ENCODE measurements at places on chromosomes 3 and 15.

- no peak for DNase-seq
Observed at GRCh38 chr3:116188231-116188785, 257.0 kb downstream of the LSAMP start.

DNA sequence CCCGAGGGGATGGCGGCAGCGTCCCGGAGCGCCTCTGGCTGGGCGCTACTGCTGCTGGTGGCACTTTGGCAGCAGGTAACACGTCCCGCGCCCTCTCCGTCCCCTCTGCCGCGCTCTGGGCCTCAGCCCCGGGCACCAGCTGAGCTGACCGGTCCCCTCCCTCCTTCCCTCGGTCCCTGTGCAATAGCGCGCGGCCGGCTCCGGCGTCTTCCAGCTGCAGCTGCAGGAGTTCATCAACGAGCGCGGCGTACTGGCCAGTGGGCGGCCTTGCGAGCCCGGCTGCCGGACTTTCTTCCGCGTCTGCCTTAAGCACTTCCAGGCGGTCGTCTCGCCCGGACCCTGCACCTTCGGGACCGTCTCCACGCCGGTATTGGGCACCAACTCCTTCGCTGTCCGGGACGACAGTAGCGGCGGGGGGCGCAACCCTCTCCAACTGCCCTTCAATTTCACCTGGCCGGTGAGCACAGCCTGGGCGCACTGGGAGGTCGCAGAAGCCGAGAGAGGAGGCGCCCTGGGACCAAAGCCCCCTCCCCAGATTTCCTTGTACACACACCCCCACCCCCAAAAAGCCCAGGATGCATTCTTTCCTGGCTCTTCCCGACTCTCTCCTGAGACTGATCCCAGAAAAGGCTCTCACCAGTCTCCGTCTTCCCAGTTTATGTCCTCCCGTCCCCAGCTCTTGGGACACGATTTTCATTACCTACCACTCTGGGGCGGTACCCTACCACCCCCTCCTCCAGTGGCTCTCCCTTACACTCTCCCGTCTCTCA is 705 bp downstream of the DLL4 start:
- DNase-seq = no peak

GRCh38 chr3:164419220-164419619 is 659.1 kb downstream of the SI start:
- no peak for DNase-seq

DNA sequence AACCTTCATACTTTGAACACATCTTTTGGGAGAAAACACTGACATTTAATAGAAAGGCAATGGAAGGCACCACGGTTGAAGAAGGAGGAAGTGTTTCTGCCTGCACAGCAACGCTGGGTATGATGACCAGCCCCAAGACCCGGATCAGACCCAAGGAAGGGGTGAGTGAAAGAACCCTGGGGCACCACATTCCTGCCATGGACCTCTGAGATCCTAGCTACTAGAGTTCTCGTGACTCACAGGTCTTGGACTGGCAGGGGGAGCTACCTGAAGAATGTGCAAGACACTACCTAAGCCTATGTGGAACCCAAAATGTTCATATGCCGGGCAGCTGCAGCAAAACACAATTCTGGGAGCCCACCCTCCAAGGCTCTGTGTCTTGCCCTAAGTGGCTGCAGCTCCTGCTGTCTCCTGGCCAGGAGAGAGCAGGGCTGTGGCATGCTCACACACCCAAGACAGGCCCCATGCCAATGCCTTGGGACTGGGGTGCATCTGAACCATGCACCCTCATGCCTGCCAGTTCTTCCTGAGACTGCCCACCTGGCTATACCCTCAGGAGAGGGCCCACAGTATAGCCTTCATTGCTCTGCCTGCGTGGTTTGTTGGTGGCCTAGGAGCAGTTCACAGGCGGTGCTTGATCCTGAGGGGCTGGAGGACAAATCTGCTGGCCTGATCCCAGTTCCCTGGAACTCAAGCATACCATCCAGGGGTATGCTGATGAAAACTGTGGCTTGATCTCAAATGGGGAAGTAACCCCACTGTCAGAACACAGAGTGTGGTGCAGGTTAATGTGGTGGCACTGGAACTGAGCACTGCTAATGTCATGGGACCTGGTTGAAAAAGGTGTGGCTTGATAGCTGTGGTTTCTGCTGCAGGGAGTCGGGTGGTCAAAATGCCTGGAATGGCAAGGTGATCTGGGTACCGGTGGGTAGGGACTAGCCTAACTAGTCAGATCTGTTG is 353.3 kb upstream of the ARHGEF26 start:
- DNase-seq = no peak

GRCh38 chr3:124617177-124617576 is 113.1 kb upstream of the UMPS start:
- DNase-seq = no peak

GRCh38 chr3:124461838-124462632 is 268.2 kb upstream of the UMPS start:
- no peak for DNase-seq

DNA sequence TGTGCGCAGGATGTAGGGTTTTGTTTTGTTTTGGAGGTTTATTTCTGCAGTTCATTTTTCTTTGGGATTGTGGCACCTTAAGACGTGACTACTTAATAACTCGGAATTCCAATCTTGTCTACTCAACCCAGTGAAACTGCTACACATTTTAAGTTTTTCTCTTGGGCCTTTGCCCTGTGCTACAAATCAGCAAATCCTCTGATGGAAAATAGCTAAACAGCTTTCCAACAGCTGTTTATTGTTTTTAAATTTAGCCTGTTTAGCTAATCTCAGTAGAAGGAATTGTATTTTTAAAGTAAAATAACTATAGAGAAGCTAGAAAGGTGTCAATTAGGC is 48.4 kb downstream of the OPA1 start:
- DNase-seq = no peak

GRCh38 chr3:127005864-127006500 is 23.1 kb downstream of the PLXNA1 start:
- no peak for DNase-seq

DNA sequence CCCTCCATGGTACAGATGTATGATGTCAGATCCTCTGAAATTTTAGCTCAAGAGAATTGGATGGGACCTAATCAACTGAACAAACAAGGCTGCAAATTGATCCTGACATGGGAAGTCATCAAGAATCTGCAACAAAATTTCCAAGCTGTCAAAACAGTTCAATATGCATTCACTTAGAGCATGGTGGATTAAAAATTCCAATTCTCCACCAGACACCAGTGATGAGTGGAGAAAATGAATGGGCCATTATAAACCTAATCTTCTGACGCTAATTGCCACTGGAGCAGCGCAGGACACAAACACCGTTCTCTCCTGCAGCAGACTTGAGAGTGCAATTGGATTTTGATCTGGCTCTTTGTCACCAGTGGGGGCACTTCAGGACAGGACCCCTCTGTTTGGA is 94.2 kb downstream of the MINAR1 start:
- no peak for DNase-seq

- DNase-seq = no peak
Observed at GRCh38 chr15:88574077-88574476, 27.6 kb upstream of the DET1 start.

- no peak for DNase-seq
Observed at GRCh38 chr15:47412136-47412535, 305.2 kb upstream of the SEMA6D start.

GRCh38 chr3:144942093-144942837 is 970.6 kb downstream of the DIPK2A start:
- DNase-seq = no peak

DNA sequence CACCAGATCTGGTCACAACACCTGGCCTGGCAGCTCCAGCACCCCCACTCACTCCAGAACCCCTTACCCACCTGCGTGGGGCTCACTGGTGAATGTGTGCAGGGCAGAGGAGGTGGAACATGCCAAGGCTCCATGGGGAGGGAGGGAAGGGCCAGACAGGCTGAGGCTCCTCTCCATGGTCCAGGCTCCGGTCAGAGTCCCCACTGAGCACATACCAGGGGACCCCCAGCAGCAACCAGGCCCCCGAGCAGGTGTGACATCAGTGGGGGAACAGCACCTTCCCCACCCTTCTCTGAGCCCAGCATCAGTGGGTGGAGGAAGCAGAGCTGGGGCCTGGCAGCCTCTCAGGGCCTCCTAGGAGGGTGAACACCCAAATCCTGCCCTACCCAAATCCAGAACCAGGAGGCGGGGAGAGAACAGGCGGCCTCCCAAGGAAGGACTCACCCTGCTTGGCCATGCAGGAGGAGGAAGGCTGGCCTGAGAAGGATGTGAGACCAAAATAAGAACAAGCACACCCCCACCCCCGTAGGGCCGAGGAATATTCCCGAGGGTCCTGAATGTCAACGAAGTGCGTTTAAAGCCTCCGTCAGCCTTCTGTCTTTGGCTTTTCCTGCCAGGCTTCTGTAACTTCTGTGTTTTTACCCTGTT is 1.1 kb upstream of the GP9 start:
- DNase-seq = no peak

- DNase-seq = no peak
Observed at GRCh38 chr15:79440355-79440908, 8.3 kb downstream of the MINAR1 start.

- no peak for DNase-seq
Observed at GRCh38 chr15:61106889-61107288, 122.2 kb downstream of the RORA start.

DNA sequence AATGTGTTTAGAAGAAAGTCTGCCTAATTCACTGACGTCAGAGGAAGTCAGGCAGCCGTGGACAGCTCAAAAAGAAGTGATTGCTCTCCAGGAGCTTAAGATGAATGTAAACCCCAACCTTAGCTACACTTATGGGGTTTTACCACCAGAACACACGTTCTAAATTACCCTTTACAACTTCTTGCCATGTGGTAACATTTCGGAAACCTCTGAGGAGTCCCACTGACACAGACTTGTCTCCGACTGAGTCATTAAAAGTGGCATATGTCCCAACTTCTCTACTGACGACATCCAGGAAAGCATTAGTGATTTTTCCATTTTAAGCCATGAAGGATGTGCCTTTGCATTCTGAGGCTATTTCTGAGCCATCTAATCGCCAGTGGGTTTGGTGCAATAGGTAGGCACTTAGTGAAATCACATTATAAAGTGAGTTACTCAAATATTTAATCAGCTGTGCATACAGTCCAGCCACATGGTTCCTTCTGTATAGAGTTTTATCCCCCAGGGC is 32.4 kb downstream of the C2CD4A start:
- no peak for DNase-seq

- no peak for DNase-seq
Observed at GRCh38 chr3:146464005-146464595, 5.3 kb downstream of the PLSCR2 start.

DNA sequence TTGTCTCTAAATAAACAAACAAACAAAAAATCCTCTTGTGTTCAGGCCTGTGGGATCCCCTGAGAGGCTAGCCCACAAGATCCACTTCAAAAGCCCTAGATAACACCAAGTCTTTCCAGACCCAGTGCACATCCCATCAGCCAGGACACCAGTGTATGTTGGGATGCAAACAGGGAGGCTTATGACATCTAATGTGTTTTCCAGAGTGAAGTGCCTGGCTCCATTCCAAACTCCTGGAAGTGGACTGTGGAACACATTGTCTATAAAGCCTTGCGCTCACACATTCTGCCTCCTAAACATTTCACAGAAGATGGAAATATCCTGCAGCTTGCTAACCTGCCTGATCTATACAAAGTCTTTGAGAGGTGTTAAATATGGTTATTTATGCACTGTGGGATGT is 57.0 kb downstream of the MLH1 start:
- no peak for DNase-seq
